ENCODE measurements at places on chromosomes 2 and 18. TPM values are rescaled to one million over a fixed set of nuclear protein-coding genes. Genes with fewer than 3 reads are reported as not detected.

HS1BP3 gene
- polyA plus RNA-seq, result 12.0 TPM

EMILIN2 gene
- 17.1 TPM for polyA plus RNA-seq

PROC gene
- polyA plus RNA-seq, result not detected

DNA sequence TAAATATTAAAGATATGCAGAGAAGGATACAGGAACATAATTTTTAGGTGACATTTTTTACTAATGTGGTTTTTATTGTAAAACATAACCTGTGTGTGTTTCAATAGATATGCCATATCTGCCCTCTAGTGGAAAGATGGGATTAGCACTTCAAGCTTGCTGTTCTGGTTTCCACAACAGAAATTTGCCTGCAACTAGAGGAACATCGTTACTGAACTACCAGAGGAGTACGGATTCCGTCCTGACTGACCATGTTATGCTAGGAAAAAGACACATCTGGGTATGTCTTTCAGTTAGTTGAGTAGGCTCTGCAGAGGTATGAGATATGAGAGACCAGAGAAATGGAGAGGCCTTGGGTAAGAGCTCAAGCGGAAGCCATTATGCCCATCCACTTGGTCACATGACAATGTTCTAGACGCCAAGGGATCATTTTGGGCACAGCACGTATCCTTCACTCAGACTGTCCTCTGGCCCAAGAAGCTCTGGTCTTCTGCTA is 104.9 kb downstream of the MBD2 start:
- DNase-seq, result no peak
- H3K4me1 ChIP-seq, result peaks cover 2% of the 10 kb centered on the region
- H3K27ac ChIP-seq, result no peak overlapping the region
- H3K4me3 ChIP-seq, result no peak overlapping the region

DNA sequence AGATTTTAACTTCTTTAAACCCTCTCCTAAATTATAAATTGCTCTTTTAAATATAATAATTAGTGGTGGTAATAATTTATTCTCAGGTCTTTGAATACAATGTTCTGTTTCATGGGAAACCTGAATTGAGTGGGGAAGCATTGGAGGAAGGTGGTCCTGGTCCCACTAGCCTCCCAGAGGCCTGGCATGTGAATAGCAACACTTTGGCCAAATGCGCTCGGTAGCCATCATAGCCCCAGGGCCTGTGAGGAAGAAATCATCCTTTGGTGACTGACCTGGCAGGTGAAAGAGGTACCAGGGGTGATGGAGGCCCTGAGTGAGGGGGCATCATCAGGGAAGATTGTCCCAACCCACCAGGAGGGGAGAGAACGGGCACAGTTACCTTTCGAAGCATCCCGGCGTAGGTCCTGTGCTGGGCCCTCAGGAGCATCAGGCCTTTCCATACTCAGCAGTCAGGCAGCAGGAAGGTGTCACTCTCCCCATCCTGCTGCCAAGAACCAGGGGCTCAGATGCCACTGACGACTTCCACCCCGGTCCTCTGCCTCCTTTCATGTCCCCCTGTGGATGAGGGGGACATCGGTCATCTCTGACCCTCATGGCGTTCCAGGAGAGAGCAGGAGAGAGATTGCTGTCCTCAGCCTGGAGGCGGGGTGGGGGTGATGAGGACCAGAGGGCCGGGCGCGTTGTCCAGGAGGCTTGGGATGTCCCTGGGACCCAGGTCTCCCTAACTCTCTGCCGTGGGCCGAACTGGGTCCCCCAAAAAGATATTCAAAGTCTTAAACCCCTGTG is 78.6 kb upstream of the HPCAL1 start:
- no peak overlapping the region for H3K27ac ChIP-seq
- no peak for DNase-seq
- no peak overlapping the region for H3K4me3 ChIP-seq
- H3K27me3 ChIP-seq, result no peaks in the 10 kb centered on the region
- H3K4me1 ChIP-seq, result peaks cover 2% of the 10 kb centered on the region
- H3K36me3 ChIP-seq, result no peaks in the 10 kb centered on the region

DNA sequence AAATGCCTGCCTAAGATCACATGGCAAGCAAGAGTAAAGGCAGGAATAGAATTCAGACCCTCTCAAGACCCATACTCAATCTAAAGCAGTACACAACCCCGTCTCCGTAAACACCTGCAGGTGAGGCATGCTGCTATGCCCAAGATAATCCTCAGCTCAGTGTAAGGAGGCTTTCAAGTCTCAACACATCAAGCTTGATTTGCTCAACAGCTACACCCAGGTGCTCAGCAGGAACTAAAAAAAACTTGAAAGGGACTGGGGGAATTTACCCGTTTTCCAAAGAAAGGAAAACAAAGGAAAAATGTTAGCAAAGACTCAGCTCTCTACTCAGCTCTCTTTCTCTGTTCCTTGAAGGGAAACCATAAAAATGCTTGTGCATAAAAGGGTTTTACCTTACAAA is 301.8 kb downstream of the C1D start:
- no peaks in the 10 kb centered on the region for H3K36me3 ChIP-seq
- no peak for DNase-seq
- H3K27me3 ChIP-seq, result no peaks in the 10 kb centered on the region
- no peak overlapping the region for H3K27ac ChIP-seq

GRCh38 chr2:133148187-133148586 is 420.1 kb downstream of the NCKAP5 start:
- H3K4me1 ChIP-seq, result no peaks in the 10 kb centered on the region
- H3K27ac ChIP-seq, result no peak overlapping the region
- H3K36me3 ChIP-seq, result no peaks in the 10 kb centered on the region
- DNase-seq, result no peak
- no peak overlapping the region for H3K4me3 ChIP-seq

DNA sequence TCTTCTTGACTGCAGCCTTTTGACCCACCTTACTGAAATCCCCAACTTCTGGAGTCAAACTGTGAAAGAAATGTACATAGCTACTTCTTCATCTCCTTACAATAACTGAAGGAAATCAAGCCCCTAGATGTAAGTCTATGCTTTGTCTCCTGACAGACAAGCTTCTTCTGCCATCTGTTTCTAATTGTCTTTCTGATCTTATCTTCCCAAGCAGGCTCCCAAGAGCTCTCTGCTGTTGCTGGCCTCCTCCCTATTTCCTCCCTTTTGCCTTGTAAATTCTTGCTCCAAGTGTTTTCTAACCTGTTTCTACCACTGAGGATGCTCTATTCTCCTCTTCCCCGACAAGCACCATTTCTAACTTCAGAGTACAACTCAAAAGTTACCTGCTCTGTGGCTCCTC is 77.4 kb upstream of the OSR1 start:
- no peak overlapping the region for H3K27ac ChIP-seq
- H3K27me3 ChIP-seq, result no peaks in the 10 kb centered on the region
- no peaks in the 10 kb centered on the region for H3K36me3 ChIP-seq
- H3K4me3 ChIP-seq, result no peak overlapping the region

GRCh38 chr18:44816477-44816876 is 135.8 kb downstream of the SETBP1 start:
- no peaks in the 10 kb centered on the region for H3K36me3 ChIP-seq
- no peak for DNase-seq
- H3K4me1 ChIP-seq, result peaks cover 2% of the 10 kb centered on the region
- no peak overlapping the region for H3K27ac ChIP-seq

Data from ovary (tissue), 10 donors.